ENCODE measurements at places on chromosomes 2 and 18.
A peak's percentile ranks its signal among the peaks of the same experiment; 100 is the strongest.

GRCh38 chr18:11851146-11851805 is at the start of gene CHMP1B:
Gene CHMP1B (plus strand): TSS chr18:11851413. CDS start chr18:11851512, 99 bp downstream.
- peak; percentile 98 for DNase-seq

DNA sequence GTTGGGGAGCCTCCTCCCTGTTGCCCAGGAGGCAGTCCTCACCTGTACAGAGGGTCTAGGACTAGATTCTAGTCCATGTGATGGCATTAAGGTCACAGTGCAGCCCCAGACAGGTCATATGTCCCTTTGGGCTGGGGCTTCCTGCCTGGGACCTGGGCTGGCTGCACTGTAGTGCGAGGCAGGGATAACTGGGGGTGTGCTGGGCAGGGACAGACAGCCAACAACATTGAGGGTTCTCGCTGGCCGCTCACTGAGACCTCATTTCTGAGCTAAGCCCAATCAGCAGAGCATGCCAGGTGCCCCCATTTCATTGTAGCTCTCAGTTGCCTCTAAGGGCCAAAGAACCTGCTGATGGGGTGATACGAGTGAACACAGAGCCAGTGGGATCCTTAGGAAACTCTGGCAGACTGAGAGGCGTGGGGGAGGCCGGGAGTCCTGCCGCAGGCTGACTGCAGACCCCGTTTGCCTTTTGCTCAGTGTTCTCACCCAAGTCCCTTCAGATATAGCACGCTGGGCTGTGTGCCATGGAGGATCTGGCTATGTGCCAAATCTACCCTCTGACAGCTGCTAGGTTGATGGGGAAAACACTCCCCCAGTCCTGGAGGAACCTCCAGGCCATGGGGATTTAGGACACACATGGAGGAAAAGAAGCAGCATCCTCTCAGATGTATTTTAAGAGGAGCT is 51.9 kb downstream of the DYSF start:
- no peak for DNase-seq

GRCh38 chr2:38728694-38729093 is 22.5 kb downstream of the SRSF7 start:
- DNase-seq, result no peak

DNA sequence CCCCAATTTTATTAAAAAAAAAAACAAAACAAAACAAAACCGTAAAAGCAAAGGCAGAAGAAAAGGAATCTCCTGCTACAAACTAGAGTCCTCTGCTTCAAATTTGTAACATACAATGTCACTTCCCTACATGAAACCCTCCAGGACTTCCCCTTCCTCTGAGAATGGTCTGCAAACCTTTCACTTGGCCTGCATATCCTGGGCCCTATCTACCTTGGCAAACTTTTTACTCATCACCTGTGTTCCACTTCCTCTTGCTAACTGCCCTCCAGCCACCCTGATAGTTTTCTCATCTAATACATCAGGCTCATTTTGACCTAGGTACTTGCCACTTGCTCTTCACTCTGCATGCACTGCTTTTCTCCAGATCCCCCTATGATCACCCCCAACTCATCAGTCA is 255.5 kb downstream of the ETAA1 start:
- DNase-seq, result no peak

- DNase-seq, result no peak
Measured at GRCh38 chr2:127942002-127942401, 56.2 kb upstream of the AMMECR1L start.

- peak; percentile 80 for DNase-seq
Measured at GRCh38 chr2:238513346-238513745, 86.6 kb downstream of the ASB1 start.

- no peak for DNase-seq
Measured at GRCh38 chr2:46692316-46692715, 213.0 kb downstream of the TMEM247 start.

DNA sequence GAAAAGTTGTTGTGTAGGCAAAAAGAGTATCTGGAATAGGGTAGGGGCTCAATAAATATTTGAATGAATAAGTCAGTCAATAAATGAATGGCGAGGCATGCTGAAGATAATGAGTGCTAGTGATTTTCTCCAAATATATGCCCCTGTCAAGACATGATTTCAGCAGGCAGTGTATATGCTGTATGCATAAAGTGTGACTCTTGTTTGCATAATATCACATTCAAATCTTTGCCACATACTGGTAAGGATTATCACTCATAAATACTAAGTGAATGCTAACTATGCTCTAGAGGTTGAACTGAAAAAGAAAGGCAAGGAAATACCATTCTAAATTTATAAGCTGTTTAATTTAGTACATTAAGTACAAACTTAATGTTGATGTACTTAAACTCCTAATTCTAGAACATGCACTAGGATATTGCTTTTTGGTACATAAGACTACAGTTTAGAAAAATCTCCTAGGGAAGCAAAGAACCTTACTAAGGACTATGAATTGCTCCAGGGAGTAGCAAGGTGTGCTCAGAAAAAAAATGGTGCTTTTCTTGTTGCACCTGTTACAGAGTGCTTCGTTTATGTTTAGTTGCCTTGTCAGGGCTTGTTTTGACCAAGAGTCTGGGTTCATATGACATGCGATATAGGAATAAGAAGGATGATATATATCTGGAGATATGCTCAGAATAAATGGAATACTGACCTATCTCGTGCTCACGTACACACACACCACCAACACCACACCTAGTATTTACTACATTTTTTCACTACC is 224.0 kb upstream of the TANK start:
- no peak for DNase-seq

DNA sequence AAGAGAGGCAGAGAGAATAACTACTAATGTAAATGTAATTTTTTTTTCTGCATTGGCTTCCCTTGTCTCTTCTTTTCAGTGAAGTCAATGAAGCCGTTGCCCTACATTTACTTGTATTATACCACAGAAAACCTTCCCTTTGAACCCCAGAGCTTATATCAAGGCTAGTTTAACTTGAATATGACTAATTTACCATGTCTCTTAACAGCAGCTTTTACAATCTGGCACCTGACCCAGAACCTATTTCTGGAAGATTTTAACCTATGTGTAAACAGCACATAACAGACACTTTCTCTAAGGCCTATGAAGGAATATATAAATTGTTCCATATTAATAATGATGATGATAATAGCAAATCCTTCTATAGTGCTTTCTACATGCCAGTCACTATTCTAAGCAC is 580.5 kb upstream of the NXPH2 start:
- DNase-seq, result no peak

GRCh38 chr2:205800224-205800623 is 117.9 kb downstream of the NRP2 start:
- no peak for DNase-seq

DNA sequence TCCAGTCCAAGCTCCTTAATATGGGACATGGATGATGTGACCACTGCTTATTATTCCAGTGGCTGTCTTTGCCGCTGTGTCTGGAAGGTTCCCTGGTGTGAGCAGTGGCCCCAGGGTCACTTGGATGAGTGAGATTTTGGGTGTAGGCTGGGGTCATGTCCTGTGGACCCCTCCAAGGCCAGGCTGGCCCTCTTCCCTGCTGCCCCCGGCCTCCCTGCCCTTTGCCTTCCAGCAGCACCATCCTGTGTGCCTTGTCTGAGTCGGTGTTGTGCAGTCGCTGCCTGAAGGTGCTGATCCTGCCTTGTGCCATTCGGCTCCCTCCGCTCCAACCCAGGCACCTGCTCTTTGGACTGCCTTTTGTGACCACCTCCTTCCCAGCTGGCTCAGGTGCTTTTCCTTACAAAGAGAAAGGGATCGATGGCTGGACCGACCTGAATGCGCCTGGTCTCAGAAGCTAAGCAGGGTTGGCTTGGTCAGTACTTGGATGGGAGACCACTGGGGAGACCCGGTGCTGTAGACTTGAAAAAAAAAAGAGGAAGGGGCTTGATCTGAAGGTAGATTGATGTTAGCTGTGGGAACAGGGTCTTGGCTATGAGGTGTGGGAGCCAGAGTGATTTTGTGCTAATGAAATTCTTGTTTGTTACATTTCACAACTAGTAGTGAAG is 16.7 kb upstream of the GREB1 start:
- DNase-seq, result no peak

DNA sequence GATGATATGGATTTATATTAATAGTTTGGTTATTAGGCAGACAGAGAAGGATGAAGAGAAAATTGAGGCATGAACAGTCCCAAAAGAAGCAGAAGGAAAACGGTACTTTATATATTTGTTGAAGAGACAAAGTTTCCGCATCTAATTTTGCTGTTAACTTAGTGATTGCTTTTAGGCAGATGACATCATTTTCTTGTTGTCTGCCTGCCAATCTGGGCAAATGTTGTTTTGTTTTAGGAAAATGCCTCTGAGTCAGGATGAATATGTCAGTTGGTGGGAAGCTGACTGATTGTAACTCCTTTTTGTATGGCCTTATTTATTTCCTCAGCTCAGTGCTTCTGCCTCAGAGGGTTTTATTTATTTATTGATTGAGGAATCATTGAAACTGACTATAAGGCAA is 52.5 kb upstream of the CAVIN2 start:
- DNase-seq, result no peak

GRCh38 chr18:25446972-25447371 is 95.0 kb upstream of the ZNF521 start:
- no peak for DNase-seq

GRCh38 chr2:140639628-140640027 is 1491.2 kb downstream of the LRP1B start:
- no peak for DNase-seq

- DNase-seq, result no peak
Measured at GRCh38 chr2:38497670-38498037, 105.1 kb downstream of the HNRNPLL start.

DNA sequence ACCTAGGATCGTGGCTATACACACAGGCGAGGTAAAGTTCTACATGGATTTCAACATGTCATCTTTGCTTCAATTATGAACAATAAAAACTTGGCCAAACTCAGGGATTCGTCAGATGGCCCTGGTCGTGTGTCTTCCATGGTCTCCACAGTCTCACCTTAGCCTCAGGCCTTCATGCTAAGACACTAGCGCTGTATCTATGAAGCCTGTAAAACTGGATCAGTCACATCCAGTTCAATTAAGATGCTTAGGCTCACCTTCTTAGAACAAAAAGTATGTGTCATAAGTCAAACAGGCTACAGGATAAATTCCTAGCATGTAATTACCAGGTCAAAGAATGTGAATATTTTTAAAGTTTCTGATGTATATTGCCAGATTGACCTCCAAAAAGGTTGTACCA is 113.7 kb upstream of the NRP2 start:
- DNase-seq, result no peak

- no peak for DNase-seq
Measured at GRCh38 chr2:10303181-10303693, 533 bp downstream of the HPCAL1 start.

DNA sequence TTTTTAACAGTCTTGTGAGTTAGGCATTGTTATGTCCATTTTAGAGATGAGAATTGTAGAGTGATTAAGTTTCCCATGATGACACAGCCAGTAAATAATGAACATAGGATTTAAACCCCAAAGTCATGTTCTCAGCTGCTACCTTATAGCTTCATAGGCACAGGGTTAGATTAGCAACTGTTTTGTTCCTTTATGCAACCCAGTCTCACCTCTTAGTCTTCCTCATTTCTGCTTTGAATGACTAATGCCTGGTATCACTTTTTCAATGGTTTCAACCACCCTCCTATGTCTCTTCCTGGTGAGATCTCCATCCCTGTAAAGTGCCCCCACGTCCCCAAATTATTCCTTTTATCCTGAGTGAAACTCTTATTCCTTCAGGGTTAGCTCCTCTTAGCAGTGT is 44.3 kb downstream of the MFSD6 start:
- no peak for DNase-seq

GRCh38 chr18:13313006-13313686 is 94.6 kb downstream of the LDLRAD4 start:
- no peak for DNase-seq

DNA sequence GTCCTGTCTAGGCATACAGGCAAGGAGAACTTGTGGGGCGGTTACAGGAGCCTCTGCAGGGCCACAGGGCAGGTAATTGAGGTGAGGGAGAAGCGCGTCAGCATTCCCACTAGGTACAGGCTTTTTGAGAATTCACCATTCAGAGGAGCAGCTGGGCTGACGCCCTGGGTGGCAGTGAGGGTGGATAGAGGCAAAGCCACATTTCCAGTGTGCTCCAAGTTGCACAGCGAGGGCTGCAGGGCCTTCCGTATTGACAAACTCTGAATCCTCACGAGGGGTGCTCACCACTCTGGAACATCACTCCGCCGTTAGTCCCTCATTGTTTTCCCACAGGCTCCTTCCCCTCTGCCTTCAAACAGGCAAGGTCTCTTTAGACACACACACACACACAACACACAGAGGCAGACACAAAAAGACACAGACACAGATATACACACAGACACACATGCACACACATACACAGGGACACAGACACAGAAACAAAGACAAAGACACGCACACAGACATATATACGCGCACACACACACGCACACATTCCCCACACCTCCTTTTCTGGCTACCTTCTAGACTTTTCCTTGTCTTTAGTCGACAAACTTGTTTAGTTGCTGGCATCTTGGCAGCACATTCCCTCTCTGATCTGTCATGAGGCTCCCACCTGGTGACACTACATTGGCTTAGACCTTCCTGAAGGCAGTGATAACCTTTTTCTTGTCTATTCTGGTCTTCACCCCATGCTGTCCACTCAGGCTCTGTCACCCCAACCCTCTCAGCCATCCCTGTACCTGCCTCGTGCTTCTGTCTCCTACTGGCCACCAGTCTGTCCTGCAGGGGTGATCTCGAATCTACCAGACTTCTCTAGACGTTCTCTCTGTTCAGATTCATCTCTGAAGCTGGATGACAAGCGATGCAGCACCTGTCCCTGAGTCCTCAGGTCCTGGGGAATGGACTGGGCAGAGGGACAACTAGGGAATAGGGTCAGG is 136.8 kb downstream of the ALPK2 start:
- DNase-seq, result no peak

DNA sequence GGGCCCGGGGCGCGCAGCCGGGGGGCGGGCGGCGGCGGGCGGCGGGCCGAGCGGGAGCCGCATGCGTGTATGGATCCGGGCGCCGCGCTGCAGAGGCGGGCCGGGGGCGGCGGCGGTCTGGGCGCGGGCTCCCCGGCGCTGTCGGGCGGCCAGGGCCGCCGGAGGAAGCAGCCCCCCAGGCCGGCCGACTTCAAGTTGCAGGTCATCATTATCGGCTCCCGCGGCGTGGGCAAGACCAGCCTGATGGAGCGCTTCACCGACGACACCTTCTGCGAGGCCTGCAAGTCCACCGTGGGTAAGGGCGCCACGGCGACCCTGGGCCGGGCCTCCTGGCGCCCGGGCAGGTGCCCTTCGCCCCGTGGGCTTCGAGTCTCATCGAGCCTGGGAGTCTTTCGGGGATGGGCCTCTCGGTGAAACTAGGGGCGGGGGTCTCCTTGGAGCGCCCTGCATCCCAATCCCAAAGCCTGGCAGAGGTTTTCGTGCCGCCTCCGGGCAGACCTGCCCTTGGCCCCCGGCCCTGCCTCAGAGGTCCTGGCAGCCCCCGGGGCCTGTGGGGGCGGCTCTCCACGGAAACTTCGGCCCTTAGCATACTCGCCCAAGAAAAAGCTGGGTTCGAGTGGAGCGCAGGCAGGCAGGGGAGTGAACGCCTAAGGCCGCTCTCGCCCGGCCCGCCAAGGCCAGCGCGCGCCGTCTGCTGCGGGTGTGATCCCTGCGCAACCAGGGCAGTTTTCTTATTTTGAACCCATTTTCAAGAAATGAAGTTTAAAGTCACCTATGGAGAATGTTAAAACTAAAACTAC is 622 bp downstream of the RAB12 start:
- no peak for DNase-seq

GRCh38 chr2:64540615-64541014 is 16.5 kb downstream of the AFTPH start:
- DNase-seq, result no peak
